ENCODE measurements at places on chromosomes 1 and 21. TPM values are rescaled to one million over a fixed set of nuclear protein-coding genes. Genes with fewer than 3 reads are reported as not detected.
A peak's percentile ranks its signal among the peaks of the same experiment; 100 is the strongest.

DNA sequence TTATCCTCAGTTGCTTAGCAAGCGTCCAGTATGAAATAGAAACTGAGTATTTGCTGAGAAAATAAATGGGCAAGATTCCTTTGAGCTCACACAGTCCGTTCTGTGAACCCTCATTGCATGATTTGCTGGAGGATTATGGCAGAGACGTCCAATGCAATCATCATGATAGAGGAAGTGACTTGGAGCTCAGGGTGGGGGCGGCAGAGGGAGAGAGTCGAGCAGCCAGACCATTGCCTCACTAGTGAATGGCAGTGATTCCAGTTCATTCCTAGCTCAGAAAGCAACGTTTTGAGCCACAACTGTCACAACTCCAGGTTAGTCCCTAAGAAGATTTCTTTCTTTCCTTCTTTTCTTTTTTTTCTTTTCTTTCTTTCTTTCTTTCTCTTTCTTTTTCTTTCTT lies 27.5 kb upstream of the COL9A2 start:
- peak; percentile 58 for DNase-seq

- no peak for DNase-seq
These were observed 159.5 kb downstream of the DISC1 start for GRCh38 chr1:231786126-231786525.

DNA sequence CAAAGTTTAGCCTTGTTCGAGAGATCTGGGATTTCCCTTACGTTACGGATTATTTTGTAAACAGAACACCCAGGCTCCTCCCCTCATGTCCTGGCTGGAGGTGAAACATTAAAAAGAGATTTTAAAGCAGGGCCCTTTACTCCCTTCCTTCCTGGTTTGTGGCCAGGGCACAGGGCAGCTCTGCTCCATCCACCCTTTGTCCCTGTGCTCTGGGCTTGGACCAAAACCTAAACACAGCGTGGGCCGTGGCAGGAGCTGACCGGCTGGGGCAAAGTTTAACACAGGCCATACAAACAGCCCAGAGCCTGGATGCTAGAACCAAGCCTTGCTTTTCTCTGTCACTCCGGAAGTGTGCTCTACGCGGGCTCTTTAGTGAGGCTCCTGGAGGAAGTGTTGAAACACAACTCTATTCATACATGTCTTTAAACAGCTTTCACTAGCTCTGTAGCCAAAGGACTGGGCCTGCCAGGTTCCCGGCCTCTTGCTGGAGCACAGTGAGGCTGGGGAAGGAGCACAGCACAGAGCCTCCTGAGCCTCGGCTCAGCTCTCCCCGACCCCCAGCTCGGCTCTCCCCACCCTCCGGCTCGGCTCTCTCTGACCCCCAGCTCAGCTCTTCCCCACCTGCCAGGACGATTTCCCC lies 84.7 kb downstream of the PDE9A start:
- DNase-seq, result peak; percentile 48

- peak; percentile 68 for DNase-seq
These were observed 6.5 kb upstream of the GLRX2 start for GRCh38 chr1:193111641-193112090.

- DNase-seq, result no peak
These were observed 41.3 kb upstream of the GNG12 start for GRCh38 chr1:67874501-67875111.

DNA sequence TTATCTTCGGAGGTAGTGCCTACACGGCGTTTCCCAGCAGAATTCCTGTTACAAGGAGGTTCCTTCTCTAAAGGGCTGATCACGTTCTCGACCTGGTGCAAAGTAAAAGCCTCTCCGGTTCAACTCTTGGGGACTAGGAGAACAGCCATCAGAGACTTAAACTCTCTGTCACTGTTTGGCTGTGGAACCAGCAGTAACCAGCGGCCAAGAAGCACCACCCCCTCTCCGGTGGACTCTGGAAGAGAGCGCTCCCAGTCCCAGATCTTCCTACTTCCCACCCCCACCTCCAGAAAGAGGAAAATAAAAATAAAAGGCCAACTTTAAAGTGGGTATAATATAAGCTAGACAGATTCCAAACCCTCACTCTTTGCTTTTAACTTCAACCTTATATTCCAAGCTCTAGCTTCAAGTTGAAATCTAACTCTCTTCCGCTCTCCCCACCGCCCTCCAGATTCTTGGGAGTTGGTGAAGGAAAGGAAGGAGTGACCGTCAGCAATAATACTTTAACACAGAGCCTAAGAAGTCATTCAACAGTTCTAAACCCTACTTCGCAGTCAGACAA lies 2.9 kb downstream of the BRINP3 start:
- no peak for DNase-seq

GRCh38 chr1:87560601-87561360 lies 232.1 kb downstream of the LMO4 start:
- no peak for DNase-seq

GRCh38 chr1:36203554-36204346 lies 20.5 kb upstream of the THRAP3 start:
- peak; percentile 71 for DNase-seq

DNA sequence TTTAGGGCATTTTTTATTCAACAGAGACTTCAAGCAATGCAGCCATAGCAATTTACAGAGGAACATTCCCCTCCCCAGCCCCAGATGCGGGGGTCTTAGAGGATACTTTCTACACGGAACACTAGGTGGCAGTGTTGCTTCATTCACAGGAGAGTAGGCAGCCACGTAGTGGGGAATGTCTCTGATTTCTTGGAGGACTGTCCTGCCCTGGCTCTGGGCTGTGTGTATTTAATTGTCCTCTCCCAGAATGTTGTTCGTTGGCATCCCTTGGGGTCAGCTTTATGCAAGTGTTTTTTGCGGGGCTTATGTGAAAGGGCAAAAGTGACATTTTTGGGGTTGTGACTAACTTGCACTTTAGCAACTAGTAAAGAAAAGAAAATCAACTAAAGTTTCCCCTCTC lies 96.9 kb downstream of the PAPPA2 start:
- DNase-seq, result peak; percentile 46

DNA sequence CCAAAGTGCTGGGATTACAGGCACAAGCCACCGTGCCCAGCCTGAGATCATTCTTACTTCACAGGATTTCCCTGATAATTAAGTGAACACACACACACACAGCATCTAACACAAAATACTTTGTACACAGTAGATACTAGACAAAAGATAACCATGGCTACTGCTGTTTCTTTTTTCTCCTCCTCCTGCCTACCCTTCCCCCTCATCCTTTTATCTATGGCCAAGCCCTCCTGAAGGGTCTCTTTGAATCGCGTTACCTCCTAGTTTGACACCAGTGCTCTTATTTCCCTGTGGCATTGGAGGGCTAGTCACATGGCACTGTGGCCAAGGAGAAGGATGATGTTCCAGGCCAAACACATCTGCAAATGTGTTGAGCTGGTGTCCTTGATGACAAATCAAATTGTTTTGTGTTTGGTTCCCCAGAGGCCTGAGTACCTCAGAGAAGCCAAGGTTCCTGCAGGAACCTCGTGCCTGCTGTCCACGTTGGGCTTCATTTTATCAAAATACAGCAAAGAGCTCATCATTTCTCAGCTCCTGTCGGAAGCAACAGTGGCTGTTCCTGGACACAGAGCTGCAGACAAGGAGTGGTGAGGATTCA lies 20.6 kb downstream of the NDUFS5 start:
- no peak for DNase-seq

- DNase-seq, result no peak
These were observed 1.6 kb downstream of the CYB5R1 start for GRCh38 chr1:202965422-202965821.

GRCh38 chr21:43355925-43356289 lies 71.0 kb downstream of the SIK1 start:
- no peak for DNase-seq

DNA sequence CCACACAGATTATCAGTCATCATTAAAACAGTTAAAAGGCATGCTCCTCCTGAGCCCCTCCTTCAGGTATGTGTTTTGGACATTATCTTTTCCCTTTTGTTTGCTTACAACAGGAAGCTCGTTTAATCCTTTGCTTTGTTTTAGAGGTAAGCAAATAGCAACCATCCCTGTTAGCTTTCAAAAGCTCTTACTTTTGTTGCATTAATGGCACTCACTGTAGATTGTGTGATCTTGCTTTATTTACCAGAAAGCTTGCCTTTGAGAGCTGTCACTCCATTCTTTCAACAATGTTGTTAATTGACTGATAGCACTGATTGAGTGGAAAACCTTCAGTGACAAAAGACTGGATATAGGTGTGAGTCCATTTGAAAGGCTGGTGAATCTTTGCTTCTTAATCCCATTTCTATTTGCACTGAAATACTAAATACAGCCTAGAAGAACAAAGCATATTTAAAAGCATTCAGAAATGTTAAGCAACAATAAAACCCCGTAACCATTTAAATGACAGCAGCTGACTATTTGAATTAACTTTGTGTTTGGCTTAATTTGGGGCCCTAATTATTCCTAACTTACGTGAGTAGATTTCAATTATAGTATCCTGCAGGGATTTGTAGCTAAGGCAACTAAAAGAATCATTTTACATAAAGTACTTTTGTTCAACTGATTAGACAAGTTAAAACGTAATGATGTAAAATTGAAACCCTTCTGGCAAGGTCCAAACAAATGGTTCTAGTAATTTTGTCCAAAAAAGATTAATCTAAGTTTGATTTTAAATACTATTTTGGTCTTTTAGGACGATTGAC lies 48.3 kb downstream of the ADGRL2 start:
- no peak for DNase-seq

DNA sequence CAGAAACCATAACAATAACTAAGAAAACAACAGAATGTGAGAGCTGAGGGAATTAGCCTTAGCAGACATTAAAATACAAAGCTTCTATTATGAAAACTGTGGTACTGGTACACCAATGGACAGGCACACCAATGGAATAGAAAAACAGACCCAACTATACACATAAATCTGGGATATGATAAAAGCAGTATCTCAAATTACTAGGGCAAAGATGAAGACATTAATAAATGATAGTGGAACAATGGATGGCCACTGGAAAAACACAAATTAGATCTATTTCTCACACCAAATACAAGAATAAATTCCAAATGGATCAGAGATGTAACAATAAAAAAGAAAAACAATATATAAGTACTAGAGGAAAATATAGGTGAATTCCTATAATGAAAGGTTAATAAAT lies 65.4 kb upstream of the SLFNL1 start:
- no peak for DNase-seq

- DNase-seq, result peak; percentile 48
These were observed 37.4 kb downstream of the VANGL1 start for GRCh38 chr1:115679141-115679611.

DNA sequence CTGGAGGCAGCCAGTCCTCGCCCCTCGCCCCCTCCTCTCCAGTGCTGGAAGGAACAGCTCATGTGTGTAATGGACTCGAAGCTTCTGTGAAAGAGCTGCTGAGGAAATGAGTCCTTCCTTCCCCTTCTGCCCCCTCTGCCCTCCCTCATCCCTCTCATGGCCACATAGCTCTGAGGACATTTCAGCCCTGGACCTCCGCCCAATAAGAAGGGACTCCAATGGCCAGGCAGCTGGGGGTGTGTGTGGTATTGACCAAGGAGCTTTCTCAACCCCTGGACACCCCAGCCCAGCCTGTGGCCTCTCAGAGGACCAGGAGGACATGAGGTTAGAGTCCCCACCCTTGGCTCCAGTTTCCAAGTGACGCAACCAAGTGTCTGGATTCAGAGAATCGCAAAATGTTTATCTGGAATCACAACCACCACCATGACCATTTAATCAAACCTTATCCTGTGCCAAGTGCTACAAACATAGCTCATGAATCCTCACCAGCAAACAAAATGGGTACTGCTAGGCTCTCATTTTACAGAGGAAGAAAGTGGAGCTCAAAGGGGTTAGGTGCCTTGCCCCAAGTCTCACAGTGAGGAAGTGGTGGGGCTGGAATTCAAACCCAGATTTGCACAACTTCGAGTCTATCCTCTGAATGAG lies 47.8 kb upstream of the ECE1 start:
- DNase-seq, result peak; percentile 96

- DNase-seq, result no peak
These were observed 116.1 kb downstream of the SPATA17 start for GRCh38 chr1:217747156-217747769.

GRCh38 chr1:61173118-61173517 lies 90.8 kb downstream of the NFIA start:
- DNase-seq, result peak; percentile 57

DNA sequence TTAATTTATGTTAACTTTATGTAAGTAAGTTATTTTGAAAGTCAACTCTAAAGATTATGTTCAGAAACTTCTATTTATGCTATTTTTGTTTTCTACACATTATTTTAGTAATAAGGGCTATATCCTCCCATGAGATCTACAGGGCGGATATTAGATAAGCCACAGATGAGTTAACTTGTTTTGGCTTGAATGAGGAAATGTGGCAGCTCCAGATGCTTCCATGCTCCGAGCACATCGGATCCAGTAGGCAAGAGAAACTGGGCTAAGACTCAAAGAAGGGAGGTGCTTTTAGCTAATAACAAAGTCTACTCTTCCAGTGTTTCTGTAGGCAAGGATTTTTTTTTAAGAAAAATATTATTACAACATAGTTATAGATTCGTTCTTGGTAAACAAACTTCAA lies 20.0 kb upstream of the LAMC1 start:
- no peak for DNase-seq

- DNase-seq, result no peak
These were observed 11.8 kb downstream of the LMX1A start for GRCh38 chr1:165344736-165345135.

DNA sequence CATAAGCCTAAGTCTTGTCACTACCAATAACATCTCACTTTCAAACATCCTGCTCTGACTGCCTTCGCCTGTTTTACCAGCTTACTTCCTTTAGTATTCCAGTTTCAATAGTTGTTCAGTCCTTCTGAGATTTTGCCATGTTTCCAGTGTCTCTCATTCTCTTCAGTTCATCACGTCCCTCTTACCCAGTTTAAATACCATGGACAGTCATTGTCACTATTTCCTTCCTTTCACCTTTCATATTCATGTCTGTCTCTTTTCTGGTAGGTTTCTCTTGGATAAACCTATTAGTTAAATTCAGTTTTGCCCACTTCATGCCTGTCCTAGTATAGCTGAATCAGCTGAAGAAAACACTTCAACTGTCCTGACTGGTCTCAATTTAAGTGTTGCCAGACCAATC lies 5.9 kb downstream of the ATF6 start:
- DNase-seq, result no peak

GRCh38 chr21:42200906-42201614 lies 17.9 kb upstream of the ABCG1 start:
- DNase-seq, result no peak

GRCh38 chr1:192609110-192610079 lies 26.6 kb upstream of the RGS13 start:
- DNase-seq, result peak; percentile 53

Gene DNAH14
- total RNA-seq, result 10.4 TPM

Gene ANGPTL3
- not detected for total RNA-seq

Gene ZC3H12A
- total RNA-seq, result 13.7 TPM

Gene CYP4A22
- not detected for total RNA-seq

Gene DYNLT4
- 0.79 TPM for total RNA-seq

Gene SLC30A10
- total RNA-seq, result not detected

Gene ARHGAP29
- 38.9 TPM for total RNA-seq

Gene REN
- total RNA-seq, result not detected

Gene CELA2A
- total RNA-seq, result not detected

Gene SIM2
- total RNA-seq, result not detected

Gene PODN
- total RNA-seq, result 84.9 TPM
